Stimulated activated CD4-positive, alpha-beta T cell treated with anti-CD3 and anti-CD28 coated beads, Interleukin-2, amount 100 ng/mL, for 4 hours (primary cell): ENCODE measurements at places on chromosomes 3 and 15.

GRCh38 chr3:46874430-46874829 is 3.1 kb upstream of the PTH1R start:
- no peak for DNase-seq

GRCh38 chr15:58992181-58992580 is 4.7 kb downstream of the RNF111 start:
- no peak for DNase-seq

GRCh38 chr3:12396471-12396870 is 87.8 kb upstream of the TSEN2 start:
- no peak for DNase-seq

DNA sequence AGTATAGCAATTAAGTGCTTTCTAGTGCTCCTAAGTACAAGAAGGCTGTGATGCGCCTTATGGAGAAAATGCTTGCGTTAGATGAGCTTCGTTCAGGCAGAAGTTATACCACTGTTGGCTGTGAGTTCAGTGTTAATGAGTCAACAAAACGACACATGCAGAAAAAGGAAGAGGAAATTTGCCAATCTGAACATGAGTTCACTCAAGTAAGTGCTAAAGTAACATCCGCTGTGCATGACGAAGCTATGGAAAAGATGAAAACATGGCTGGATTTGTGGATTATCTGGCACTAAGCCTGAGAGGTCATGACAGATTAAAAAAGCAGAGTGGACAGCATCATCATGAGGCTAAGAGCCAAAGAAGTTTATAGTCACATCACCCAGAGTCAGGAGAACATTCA is 36.9 kb downstream of the SH3BP5 start:
- no peak for DNase-seq

DNA sequence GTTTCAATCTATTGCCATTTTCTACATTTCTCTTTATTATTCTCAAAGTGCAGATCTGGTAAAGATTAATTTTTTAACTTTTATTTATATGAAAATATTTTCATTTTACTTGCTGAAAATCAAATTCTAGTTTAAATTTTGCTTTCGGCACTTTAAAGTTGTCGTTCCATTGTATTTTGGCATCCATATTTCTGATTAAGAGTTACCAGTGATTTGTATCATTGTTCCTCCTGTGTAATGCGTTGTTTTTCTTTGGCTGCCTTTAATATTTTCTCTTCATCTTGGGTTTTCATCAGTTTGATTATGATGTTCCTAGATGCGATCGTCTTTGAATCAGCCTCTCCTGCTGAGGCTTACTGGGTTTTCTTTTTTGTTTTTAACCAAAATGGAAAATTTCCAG is 97.3 kb downstream of the SPATA16 start:
- DNase-seq = no peak

GRCh38 chr15:56261854-56262509 is 18.3 kb upstream of the RFX7 start:
- no peak for DNase-seq

GRCh38 chr3:52186729-52187128 is 11.2 kb upstream of the ALAS1 start:
- DNase-seq = no peak

- no peak for DNase-seq
Measured at GRCh38 chr3:13348661-13349396, 71.3 kb downstream of the NUP210 start.

- no peak for DNase-seq
Measured at GRCh38 chr15:65006876-65007275, 17.2 kb upstream of the SPG21 start.

- DNase-seq = no peak
Measured at GRCh38 chr3:176723758-176724393, 473.4 kb downstream of the TBL1XR1 start.

- DNase-seq = no peak
Measured at GRCh38 chr3:55370272-55370671, 116.8 kb downstream of the WNT5A start.

DNA sequence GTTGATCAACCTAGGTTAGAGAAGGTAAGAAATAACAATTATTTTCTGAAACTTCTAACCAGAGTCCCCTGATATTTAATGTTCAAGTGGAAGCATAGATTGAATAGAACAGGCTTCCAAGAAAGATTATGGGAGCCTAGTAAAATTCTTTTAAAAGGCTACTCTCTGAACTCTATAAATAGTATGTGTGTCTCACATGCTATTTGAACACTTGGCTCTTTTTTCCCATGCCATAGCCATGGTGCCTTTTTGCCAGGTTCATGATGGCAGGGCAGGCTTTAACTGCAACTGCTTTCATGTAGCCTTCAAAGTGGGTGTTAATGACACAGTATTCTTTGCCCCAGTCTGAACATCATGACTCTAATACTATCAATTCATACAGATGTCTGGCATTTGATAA is 22.9 kb upstream of the STRIT1 start:
- no peak for DNase-seq

- DNase-seq = no peak
Measured at GRCh38 chr3:21795152-21795837, 44.3 kb upstream of the ZNF385D start.

- DNase-seq = no peak
Measured at GRCh38 chr3:53577506-53577905, 83.1 kb downstream of the CACNA1D start.

- no peak for DNase-seq
Measured at GRCh38 chr3:5389057-5389456, 201.6 kb downstream of the EDEM1 start.

- DNase-seq = no peak
Measured at GRCh38 chr3:147737376-147737775, 328.2 kb downstream of the ZIC1 start.

- no peak for DNase-seq
Measured at GRCh38 chr3:114178770-114179368, at the start of gene DRD3. DRD3 (minus strand) TSS chr3:114179052; CDS start chr3:114171992, 7,060 bp downstream.

- no peak for DNase-seq
Measured at GRCh38 chr3:156814295-156814694, 11.9 kb upstream of the LEKR1 start.

DNA sequence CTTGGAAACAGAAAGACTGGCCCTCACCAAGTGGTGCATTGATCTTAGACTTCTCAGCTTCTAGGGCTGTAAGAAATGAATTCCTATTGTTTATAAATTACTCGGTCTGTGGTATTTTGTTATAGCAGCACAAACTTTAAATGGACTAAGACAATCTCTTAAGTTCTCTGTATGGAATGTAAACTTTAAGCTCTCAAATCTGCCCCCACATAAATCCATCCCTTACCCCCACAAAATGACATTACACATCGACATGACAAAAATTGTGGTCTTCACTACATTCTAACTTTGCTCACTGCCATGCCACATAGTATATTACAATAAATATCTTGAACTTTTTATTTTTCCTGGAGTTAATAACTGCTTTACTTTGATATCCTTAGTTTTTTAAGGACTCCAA is 121.3 kb downstream of the MYLK start:
- DNase-seq = no peak

DNA sequence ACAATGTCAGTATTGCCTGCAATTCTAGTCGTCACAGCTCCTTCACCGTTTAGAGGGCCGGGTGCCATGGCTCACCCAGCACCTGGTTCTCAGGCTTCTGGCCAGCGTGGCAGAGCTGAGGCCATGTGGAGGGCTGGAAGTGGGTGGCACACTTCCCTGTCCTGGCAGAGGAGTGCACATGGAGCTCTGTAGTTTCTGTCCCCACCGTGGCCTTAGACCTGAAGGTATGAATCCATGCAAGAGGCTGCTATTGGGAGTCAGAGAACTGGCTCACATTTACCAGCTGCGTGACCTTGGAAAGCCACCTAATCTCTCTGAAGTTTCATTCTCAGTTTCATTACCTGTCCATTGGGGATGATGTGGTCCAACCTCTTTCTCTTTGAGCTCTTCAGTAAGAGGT is 22.2 kb downstream of the EPHB1 start:
- no peak for DNase-seq

GRCh38 chr15:63447017-63447676 is 57.2 kb upstream of the USP3 start:
- DNase-seq = no peak

- DNase-seq = no peak
Measured at GRCh38 chr15:33152502-33153109, 41.9 kb downstream of the FMN1 start.

DNA sequence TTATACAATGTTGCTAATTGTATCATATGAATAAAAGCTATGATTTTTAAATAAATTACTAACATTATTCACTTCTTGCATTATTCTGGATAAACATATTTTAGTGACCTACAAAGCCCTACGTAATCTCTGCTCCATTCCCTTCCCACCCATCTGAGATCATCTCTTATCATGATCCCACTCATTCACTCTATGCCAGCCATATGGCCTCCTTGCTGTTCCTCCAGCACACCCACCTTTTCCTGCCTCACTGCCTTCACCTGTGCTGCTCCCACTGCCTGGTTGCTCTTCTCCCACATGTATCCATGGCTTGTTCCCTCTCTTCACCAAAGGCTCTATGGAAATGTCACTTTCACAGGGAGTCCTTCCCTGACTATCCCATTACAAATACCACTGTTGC is 7.3 kb upstream of the USP8 start:
- DNase-seq = no peak

GRCh38 chr3:189838291-189838690 is 207.1 kb downstream of the TP63 start:
- no peak for DNase-seq

DNA sequence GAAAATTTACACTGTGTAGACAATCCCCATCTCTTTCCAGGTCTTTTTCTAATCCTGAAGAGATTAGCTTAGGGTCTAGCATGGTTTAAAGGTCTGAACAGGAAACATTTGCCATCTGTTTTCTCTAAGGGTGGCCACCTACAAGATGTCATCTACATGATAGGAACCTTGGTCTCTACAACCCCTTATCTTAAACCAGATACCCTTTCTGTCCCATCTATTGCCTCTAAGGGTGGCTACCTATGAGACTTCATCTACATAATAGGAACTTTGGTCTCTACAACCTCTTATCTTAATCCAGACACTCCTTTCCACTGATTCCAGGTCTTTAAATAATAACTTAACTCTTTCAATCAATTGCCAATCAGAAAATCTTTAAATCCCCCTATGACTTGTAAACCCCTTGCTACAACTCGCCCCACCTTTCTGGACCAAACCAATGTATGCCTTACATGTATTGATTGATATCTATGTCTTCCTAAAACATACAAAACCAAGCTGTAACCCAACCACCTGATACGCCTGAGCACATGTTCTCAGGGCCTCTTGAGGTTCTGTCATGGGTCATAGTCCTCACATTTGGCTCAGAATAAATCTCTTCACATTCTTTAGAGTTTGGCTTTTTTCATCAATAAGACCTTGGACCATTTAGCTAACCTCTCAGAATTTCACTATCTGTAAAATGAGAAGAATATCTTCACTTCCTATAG is 605.0 kb downstream of the TUSC7 start:
- DNase-seq = no peak

- no peak for DNase-seq
Measured at GRCh38 chr3:188202358-188203138, 48.6 kb downstream of the LPP start.

DNA sequence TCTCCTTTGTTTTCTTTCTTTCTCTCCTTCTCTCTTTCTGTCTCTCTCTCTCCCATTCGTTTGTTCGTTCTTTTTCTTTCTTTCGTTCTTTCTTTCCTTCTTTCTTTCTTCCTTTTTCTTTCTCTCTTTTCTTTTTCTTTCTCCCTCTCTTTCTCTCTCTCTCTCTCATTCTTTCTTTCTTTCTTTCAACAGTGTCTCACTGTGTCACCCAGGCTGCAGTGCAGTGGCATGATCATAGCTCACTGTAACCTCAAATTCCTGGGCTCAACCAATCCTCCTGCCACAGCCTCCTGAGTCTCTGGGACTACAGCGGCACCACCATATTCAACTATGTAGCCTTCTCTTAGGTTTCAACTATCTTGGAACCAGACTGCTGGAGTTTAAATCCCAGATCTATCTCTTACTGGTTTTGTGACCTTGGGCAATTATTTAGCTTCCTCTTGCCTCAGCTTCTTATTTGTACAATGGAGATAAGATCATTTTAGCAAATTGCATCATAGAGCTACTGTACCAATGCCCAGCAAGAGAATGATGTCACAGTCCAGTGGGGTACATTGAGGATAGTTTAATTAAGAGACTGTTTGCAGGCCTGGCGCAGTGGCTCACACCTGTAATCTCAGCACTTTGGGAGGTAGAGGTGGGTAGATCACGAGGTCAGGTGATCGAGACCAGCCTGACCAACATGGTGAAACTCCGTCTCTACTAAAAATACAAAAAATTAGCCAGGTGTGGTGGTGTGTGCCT is 27.3 kb upstream of the PARL start:
- DNase-seq = no peak

DNA sequence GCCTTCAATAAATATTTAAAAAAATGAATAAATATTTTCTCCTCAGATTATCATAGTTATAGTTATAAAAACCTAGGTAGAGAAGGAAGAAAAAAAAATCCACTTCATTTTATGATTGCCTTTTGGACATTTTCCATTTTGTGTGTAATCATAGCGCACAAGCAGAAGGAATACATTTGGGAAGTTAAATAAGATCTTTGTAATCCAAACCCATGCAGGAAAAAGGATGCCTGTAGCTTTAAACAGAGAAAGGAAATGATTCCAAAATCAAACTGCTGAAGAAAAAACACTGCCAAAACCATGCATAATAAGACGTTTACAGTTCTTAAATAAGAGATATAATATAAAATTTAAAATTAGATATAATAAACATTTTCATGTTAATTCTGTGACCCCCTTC is 7.4 kb upstream of the CCDC54 start:
- DNase-seq = no peak

DNA sequence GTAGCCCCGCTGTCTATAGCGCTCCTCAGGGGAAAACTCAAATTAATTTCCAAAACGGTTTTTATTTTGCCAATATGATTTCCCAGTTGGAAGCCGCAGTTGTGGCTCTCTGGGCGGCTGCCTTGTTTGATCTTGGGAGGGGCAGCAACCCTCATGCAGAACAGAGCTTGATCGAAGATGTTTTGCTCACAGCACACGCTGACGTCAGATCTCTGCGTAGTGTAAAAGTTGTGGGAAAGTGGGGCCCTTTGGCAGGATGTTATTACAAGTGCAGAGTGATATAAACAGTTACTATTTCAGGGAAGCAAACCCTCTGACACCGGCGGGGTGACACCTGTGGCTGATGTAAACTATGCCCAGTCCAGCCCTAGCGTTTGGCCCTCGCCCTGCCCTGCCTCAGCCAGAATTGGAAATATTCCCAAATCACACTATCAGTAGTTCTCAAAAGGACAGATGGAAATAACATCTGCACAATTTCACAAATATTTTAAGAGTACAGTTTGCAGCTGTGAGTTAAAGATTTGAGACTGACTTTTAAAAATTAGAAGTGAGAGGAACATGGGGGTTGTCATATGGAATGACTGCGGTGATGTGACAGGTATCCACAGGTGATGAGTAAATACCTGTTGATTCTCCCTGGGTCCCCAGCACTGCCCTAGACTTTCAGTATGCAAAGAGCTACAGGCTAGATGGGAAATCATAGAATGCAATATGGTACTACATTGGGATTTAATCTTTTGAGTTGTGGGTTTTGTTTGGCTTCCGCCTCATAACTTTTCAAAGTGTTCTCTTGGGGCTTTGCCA is 1.7 kb downstream of the SYNM start:
- no peak for DNase-seq

DNA sequence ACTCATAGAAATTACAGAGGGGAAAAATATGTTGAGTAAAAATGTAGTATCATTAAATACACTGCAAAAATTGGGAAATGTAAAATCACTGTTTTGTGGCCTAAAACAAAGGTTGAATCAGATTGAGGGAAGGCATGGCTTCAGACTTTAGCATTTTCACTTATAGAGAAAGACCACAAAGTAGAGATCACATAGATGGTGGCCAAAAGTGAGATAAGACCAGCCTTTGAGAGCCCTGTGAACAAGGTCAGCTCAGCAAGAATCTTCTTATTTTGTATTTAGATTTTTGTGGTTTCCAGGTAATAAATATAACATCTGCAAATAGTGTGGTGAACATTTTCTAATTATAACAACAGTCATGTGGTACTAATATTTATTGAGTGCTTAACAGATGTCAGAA is 544.8 kb upstream of the DPPA4 start:
- no peak for DNase-seq
